DMS79 treated with DMSO at 0.1 percent for 48 hours (cell line): ENCODE measurements at places on chromosomes 7 and 10.

GRCh38 chr10:23676296-23676695, 237.4 kb downstream of the OTUD1 start:
- DNase-seq, result no peak

- no peak for DNase-seq
Measured at GRCh38 chr10:35236739-35237138, 99.6 kb upstream of the CCNY start.

- no peak for DNase-seq
Measured at GRCh38 chr10:129599160-129599559, 132.1 kb downstream of the MGMT start.

- no peak for DNase-seq
Measured at GRCh38 chr7:22435105-22435504, 64.9 kb downstream of the STEAP1B start.

DNA sequence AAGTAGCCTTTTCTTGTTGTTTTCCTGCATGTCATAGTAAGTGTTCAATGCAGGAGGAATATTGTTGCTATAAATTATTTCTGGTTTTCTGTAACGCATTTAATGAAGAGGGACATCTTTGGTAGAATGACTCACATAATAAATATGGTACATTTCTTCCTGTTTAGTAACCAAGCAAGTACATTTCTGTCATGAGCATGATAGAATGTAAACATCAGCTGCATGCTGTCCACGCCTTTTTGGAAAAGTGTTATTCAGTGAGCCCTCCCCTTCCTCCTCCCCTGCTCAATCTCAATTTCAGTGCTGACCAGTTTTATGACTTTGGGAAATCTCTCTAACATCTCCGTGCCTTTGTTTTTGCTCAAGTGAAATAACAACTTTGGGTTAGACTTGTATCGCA, 664.0 kb downstream of the XPNPEP1 start:
- DNase-seq, result no peak

- DNase-seq, result no peak
Measured at GRCh38 chr10:123926401-123927264, 35.0 kb upstream of the CPXM2 start.
